ENCODE measurements at places on chromosomes 2 and 18.

DNA sequence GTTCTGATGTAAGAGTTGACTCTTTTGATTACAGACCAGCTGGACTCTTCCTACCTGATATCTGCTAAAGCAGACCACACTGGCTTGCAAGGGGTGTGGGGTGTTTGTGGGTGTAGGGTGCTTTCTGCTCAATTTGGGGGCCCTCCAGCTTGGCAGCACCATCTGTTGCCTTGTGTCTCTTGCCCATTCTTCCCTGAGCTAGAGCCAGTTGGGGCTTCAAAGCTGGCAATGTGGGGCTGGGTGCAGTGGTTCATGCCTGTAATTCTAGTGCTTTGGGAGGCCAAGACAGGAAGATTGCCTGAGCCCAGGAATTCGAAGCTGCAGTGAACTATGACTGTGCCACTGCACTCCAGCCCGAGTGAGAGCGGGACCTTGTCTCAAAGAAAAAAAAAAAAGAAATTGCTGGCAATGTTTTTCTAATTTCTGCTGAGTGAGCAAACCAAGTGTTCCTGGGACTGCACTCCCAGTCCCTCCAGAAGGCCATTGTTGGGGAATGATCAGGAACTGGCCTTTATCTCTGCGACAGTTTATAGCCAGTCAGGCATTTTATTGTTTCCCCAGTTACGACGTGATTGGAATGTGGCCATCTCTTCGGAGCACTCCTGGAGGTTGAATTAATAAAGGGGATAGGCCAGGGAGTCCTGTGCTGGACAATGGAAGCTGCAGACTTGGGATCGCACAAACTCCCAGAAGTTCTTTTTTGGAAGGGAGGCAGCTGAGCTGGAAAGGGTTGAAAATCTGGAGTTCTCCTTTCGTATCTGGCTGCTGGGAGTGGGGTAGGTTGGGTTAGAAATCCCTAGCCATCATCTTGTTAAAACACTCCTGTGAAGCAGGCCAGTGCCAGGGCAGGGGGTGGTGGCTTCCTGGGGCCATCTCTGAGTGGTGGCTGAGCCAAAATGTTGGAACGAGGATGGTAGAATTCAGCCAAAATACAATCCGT, 57.2 kb downstream of the LIPG start:
- DNase-seq: no peak

DNA sequence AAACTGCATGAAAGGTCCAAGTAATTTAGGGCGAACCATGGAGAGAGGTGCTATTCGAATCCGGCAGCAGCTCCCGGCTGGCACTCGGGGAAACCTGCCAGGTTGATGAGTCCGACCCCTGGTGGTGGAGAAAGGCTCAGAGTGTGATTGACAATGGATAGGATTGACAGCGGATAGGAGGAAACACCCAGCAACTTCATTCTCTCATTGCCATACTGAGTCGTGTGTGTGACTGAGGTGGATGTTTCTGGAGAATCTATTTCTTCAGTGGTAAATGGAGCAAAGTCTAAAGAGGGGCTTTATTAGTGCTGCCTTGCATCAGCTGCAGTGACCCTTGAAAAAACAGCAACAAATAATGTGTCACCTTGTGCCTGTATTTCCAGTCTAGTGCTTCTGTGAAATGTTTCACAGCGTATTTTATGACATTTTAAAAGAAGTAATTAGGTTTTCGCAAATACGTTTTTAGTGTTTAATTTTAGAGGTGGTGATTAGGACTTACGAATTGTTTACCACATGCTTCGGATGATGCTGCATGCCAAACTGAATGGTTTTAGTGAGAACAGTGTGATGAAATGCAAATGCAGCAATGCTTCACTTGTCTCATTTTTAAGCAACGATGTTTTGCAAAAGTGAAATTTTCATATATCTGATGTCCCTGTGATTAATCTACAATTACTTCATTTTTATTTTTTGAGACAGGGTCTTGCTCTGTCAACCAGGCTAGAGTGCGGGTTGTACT, 102.0 kb downstream of the DCDC2C start:
- no peak for DNase-seq

GRCh38 chr2:186641807-186642321, 52.0 kb upstream of the FAM171B start:
- DNase-seq: no peak

DNA sequence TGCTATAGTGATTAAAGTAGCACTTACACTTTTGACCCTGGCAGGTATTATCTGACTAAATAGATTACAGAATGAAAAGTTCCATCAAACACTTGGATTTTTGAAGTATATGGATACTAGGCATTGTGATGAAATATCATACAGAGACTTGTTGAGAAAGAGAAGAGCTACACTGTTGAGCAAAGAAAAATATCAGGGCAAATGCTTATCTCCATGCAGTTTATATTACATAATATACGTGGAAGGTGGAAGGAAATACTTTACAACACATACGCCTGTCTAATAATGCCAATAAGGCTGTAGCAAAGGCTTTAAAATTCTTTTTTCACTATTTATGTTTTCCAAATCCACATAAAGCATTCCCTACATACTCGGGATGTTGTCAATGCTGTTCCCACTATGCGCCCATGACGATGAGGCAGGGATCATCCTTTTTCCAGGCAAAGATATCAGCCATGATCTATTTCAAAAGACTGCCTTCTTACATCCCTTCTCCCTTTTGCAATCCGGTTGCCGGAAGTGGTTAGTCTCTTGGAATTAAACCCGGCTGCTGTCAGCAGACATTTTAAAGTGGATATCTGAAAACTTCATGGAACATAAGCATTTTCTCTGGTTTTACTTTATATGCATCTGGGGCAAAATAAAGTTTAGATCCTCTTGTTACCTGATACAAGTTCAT, 92.6 kb upstream of the ITGA4 start:
- no peak for DNase-seq

GRCh38 chr18:3392467-3392855, 57.5 kb upstream of the TGIF1 start:
- DNase-seq: no peak

GRCh38 chr2:15941871-15942710, 1.7 kb downstream of the MYCN start:
- DNase-seq: no peak

DNA sequence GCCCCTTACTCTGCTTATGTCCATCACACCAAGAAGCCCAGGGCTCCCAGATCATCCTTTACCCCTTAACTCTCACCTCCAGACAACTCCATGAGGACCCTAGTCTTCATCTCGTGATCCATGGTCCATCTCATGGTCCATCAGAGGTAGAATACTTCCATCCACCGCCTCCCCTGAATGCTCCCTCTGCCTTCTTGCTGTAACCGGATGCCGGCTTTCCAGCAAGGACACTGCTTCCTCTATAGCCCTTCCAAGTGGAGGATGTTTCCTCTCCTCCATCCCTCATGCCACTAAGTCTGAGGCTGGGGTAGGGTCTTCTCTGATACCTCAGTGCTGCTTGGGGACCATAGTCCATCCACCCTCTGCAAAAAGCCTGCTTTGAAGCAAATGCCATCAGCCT, 118.6 kb upstream of the SIX2 start:
- DNase-seq: no peak

DNA sequence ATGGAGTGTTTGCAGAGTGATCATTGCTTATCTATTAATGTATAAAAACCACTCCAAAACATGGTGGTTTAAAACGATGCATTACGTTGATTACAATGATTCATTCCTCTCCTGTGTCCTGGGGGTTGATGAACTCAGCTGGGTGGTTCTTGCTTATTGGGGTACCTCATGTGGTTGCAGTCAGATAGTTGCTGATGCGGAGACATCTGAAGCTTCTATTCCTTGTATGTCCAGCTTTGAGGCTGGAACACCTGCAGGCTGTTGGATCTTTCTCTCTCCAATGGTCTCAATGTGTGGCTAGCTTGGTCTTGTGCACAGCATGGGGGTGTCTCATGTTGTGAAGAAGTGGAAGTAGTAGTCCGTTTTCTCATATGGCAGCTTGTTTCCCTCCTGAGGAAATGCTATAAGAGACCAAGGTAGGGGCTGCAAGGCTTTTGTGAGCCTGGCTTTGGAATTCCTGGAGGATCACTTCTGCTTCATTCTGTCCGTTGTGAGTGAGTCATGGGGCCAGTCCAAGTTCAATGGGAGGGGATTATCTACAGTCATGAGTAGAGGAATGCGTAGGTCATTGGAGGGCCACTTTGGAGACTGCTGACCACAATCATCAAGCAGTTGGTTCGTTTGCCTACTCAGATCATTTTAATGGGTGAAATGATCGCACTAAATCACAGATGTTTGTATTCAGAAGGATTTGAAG, 601.0 kb downstream of the SLC4A3 start:
- DNase-seq: no peak

DNA sequence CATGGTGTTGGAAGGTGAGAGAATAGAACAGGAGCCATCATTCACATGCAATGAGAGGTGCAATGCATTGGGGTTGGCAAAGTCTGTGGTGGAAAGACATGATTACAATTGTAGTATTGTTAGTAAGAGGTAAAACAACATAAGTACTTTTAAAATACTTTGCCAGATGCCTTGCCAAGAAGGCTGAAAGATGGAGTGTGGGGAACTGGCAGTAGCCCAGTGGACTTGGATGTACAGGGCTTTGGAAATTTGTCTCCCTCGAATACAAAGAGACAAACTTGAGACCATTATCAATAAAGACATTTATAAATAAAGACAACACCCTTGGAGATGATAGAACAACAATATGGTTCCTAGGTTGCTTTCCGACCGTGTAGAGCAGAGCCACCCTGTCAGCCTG, 62.0 kb downstream of the MDH1 start:
- DNase-seq: no peak

DNA sequence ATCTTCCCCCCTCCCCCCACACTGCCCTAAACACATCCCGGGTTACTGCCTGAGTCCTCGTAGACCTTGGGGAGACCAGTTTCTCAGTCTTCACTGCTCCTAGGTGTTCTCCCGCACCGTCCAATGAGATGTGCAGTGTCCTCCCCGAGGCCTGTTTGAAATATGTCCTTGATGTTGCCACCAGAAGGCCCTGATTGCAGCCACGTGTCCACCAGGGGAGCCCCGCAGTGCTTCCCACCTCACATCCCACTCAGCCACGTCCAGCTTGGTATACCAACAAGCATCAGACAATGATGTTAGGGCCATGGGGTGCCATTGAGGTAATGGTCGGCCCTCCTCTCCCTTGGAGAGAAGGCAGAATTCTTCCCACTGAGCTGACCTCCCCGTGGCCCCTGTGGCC, 38.7 kb downstream of the TCF7L1 start:
- DNase-seq: no peak

GRCh38 chr2:37414470-37414949, 70.1 kb downstream of the QPCT start:
- no peak for DNase-seq

GRCh38 chr18:41624460-41624859, 330.6 kb upstream of the PIK3C3 start:
- no peak for DNase-seq

DNA sequence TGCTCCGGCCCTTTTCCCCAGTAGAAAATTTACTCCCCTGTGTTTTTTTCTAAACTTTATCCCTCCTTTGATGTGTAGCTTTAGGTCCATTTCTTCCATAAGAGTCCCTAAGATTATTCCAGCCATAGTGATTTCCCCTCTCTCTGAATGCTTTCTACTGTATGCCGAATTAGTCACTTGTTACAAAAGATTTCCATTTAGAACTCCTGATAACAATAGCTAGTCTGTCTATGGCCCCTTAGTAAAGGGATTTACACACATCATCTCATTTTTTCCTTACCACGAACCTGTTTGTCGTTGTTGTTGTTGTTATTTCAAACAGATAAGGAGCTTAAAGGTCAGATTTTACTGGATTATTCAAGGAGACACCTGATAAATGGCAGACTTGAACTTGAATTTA, 256.1 kb downstream of the PAX3 start:
- DNase-seq: no peak

- DNase-seq: no peak
These were observed 90.4 kb downstream of the NUP35 start for GRCh38 chr2:183214680-183215079.

DNA sequence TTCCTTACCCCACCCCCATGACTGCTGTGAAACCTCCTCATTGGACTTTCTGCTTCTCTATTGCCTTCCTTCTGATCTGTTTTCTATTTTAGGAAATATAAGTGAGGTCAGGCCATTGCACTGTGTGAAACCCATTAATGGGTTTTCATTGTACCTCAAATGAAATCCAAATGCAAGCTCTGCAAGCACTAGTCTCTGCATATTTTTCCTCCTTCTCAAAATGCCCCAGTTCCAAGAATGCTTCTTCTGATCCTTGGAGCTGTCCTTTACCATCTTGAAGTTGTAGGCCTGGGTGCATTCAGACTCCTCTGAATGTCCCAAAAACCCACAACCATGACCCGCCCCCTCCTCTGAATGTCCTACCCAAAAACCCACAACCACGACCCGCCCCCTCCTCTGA, 8.2 kb downstream of the IL1A start:
- no peak for DNase-seq

- no peak for DNase-seq
These were observed 14.1 kb upstream of the ZSWIM2 start for GRCh38 chr2:186862869-186863709.
